NCI-H1105 treated with DMSO at 0.1 percent for 48 hours (cell line): ENCODE measurements at places on chromosomes 1 and 21.

DNA sequence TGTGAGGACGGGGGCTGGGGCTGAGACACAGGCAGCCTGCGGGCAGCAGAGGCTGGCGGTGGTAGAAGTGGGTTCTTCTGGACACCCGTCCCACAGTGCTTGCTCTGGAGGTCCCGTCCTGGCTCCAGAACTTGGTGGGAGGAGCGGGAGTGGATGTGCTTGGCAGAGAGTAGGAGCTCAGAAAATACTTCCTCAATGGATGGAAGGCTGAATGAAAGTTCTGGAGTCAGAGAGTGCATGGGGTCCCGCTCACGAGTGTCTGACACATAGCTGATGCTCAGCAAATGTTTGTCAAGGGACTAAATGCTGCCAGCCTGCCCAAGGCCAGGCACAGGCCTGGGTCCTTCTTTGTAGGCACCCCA lies 13.4 kb upstream of the NES start:
- DNase-seq, result no peak

- DNase-seq, result no peak
Measured at GRCh38 chr1:10646347-10646861, 150.0 kb downstream of the CASZ1 start.

DNA sequence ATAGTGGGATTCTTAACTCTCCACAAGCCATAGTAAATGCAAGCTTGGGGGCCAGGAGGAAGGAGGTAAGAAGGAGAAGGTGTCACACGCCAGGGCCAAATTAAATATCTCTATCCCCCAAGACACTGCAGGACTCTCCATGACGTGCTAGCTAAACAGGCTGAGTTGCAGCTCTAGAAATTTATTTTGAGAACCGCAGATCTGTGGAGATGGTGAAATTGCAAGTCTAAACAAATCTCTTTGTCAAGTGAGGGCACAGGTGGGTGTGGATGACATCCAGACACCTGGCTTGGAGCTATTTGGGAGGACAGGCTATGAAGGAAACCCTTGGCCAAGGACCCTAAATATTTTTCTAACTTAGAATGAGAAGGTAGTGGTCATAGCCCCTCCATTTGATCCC lies 39.5 kb upstream of the USP1 start:
- no peak for DNase-seq

- DNase-seq, result no peak
Measured at GRCh38 chr1:40350391-40350790, 23.1 kb upstream of the SMAP2 start.

GRCh38 chr1:103218369-103218768 lies 110.0 kb upstream of the COL11A1 start:
- DNase-seq, result no peak
